ENCODE measurements at places on chromosomes 2 and 18.

DNA sequence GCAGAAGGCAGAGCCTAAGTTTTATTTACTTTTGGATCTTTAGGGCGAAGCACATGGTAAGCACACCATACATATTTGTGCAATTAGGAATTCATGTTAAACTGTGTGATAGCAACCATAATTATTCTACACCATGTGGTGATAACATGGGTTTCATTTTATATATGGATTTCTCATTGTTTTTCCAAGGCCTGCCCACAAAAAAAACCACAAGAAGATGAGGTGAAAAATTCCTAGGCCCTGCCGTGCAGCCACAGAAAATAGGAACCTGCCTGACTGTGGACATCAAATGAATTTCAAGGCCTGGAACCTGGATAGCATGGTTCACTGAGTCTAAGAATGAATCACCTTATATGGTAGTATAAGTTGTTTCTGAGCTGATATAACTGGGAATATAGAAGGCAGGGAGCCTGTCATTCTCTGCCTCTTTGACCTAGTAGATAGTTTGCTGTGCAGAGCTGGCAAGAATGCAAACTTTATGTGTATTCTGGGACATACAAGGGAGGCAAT, 22.4 kb upstream of the SSB start:
- DNase-seq = no peak

- no peak for DNase-seq
These were observed 48.2 kb upstream of the OTOF start for GRCh38 chr2:26526105-26526504.

GRCh38 chr2:223786943-223787342, 50.4 kb downstream of the AP1S3 start:
- DNase-seq = no peak

DNA sequence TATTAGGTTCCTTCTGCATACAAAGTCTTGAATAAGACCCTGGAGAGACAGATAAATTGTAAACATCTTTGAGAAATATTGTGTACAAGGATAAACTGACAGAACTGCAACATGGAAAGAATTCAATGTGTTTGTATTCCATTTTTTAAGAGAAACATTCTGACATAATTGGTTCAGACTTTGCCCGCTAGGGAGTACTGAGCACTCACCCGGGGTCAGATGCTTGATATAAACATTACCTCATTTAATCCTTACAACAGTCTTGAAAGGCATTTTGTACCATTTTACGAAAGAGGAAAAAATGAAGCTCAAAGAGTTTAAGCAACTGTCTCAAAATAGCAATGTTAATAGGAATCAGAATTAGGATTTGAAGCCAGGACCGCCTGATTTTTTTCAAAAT, 416.7 kb upstream of the CRIM1 start:
- DNase-seq = no peak

Data from NCI-H2171 (cell line).